ENCODE measurements at places on chromosomes 1 and 21. TPM values are rescaled to one million over a fixed set of nuclear protein-coding genes. Genes with fewer than 3 reads are reported as not detected.

- peak overlapping the region; percentile 98 for H3K27ac ChIP-seq
- peak overlapping the region; percentile 94 for H3K4me3 ChIP-seq
- H3K4me1 ChIP-seq = peaks cover 13% of the 10 kb centered on the region
- H3K27me3 ChIP-seq = no peaks in the 10 kb centered on the region
Measured at GRCh38 chr1:235864931-235865525, 1.7 kb downstream of the LYST start.

DNA sequence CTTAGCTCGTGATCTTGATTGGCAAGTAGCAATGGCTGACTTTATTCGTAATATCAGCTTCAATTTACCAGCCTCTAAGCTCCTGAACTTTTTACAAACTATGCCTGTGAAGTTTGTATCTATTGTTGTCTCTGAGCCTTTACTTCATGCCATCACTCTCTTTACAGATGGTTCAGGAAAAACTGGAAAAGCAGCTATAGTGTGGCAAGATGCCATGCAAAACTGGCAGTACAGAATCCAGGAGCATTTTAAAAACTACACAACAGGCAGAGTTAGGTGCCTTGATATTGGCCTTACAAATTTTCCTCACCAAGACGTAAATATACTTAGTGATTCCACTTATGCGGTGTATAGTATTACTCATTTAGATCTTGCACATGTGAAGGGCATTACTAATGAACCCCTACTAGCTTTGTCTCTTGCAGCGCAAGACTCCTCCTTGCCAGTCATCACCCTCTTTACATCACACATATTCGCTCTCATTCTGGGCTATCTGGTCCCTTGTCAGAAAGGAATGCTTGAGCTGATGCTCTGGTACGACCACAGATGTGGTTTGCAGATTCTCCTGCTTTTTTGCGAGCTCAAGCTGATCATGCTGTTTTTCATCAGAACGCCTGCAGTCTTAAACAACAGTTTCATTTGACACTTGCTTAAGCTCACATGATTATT is 36.3 kb downstream of the CLCA1 start:
- DNase-seq = no peak
- H3K4me3 ChIP-seq = no peak overlapping the region
- no peaks in the 10 kb centered on the region for H3K27me3 ChIP-seq
- H3K4me1 ChIP-seq = peaks cover 10% of the 10 kb centered on the region
- H3K27ac ChIP-seq = peak overlapping the region; percentile 89

DNA sequence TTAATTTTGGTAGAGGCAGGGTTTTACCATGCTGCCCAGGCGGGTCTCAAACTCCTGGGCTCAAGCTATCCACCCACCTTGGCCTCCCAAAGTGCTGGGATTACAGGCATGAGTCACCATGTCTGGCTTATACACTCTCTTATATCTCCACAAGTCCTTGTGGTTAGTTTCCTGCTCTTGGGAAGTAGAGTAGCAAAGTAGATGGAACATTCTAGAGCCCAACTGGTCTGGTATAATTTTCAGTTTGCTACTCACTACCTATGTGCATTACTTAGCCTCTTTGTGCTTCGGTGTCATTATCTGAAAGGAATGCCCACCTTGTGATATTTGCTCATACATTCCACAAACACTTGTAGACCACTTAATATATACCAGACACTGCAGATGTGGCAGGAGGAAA is 96.6 kb upstream of the IPO9 start:
- no peak overlapping the region for H3K27ac ChIP-seq
- H3K4me3 ChIP-seq = no peak overlapping the region
- H3K4me1 ChIP-seq = no peaks in the 10 kb centered on the region
- H3K36me3 ChIP-seq = no peaks in the 10 kb centered on the region

- no peak overlapping the region for H3K27ac ChIP-seq
- no peaks in the 10 kb centered on the region for H3K4me1 ChIP-seq
- H3K27me3 ChIP-seq = no peaks in the 10 kb centered on the region
- DNase-seq = no peak
- H3K36me3 ChIP-seq = no peaks in the 10 kb centered on the region
Measured at GRCh38 chr1:225460737-225461532, 33.1 kb upstream of the LBR start.

DNA sequence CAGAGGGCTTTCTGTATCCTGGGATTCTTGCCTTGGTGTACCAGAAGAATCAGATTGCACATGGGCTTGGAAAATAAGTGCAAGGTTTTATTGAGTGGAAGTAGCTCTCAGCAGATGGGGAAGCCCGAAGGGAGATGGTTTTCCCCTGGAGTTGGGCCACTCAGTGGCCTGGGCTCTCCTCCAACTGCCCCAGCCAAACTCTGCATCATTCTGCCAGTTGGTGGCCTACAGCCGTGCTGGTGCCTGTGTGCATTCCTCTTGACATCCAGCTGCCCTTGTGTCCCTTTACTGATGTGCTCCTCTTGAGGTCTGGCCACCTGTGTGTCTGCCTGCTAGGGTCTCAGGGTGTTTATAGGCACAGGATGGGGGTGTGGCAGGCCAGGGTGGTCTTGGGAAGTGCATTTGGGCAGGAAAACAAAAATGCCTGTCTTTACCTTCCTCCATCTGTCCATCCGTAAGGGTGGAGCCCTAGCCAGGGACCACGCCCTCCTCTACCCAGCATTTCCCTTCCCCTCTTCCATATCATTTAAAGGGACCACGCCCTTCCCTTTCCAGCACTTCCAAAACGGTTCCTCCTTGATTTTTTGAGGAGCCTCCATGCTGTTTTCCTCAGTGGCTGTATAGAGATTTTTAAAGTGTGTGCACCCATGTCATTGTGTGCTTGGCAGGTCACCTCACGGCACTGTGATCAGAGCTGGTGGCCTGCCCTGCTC is 18.9 kb downstream of the SNAP47 start:
- H3K4me1 ChIP-seq = no peaks in the 10 kb centered on the region
- peak overlapping the region; percentile 21 for H3K27ac ChIP-seq
- no peaks in the 10 kb centered on the region for H3K36me3 ChIP-seq
- no peak for DNase-seq

The ACOT11 gene
- 1.8 TPM for total RNA-seq
